Left hindlimb (tissue), 1 donor: ENCODE measurements at places on chromosomes 6 and 20.

GRCh38 chr6:141326426-141326825 lies 806.3 kb upstream of the GJE1 start:
- no peak for DNase-seq

GRCh38 chr6:47404435-47404834 lies 73.2 kb upstream of the CD2AP start:
- DNase-seq = no peak

DNA sequence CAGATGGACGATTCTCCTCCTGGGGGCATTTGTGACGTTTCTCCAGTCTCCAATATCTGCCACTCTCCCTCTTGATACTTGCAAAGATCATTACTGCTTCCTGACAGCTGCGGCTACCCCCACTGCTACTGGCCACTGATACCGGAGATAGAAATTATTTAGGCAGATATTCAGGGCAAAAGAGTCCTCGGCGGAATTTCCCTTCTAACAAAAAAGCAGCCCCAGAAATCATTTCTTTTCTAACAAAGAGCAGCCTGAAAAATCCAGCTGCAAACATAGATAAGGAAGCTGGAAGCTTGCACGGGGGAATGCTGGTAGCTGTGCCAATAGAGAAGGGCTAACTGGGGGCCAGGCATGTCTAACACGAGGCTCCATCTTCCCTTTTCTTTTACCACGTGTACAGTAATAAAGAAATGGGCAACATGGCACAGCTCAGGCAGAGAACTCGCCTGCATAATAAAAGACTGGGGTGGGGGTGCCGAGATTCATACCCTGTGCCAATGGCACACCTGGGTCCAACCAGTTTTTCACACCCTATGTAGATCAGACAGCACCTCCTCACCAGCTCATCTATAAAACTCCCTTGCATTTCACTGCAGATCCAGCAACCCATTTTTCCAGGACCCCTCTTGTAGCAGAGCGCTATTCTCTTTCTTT lies 6.1 kb downstream of the TP53RK start:
- no peak for DNase-seq

GRCh38 chr6:22476811-22477390 lies 92.5 kb upstream of the HDGFL1 start:
- DNase-seq = no peak

DNA sequence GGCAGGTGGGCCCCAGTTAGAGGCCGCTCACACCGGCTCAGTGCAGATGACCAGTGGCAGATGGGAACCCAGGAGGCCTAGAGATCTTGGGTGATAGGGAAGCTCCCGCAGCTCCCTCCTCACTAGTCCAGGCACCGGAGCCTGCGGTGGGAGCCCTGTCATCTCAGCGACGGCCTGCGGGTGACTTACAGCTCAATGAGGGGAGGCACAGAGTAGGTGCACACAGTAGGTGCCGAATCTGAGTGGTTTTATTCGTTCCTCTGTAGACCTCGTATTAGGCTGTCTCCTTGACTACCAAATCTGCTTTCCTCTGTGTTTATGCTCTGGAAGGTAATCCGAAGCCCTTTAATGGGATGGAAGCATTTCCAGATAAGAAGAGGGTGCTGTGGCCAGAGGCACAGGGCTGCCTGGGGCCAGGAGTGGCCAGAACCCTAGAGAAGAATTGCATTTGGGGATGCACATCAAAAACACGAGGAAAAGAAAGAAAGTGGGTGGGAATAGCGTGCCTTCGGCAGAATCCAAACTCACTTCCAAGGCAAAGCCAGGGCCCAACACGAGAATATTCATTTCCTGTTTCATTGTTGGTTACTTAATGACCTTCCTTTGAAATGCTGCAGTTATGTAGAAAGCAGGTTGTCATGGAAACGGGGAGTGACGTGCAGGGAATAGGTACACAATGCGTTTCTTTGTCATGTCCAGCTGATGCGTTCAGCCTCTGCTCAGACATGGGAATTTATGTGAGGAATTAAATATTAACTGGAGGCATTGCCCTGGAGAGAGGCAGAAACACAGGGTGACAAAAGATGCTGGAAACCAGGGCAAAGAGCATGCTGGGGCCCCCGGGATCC lies 24.7 kb downstream of the MYT1 start:
- DNase-seq = no peak

DNA sequence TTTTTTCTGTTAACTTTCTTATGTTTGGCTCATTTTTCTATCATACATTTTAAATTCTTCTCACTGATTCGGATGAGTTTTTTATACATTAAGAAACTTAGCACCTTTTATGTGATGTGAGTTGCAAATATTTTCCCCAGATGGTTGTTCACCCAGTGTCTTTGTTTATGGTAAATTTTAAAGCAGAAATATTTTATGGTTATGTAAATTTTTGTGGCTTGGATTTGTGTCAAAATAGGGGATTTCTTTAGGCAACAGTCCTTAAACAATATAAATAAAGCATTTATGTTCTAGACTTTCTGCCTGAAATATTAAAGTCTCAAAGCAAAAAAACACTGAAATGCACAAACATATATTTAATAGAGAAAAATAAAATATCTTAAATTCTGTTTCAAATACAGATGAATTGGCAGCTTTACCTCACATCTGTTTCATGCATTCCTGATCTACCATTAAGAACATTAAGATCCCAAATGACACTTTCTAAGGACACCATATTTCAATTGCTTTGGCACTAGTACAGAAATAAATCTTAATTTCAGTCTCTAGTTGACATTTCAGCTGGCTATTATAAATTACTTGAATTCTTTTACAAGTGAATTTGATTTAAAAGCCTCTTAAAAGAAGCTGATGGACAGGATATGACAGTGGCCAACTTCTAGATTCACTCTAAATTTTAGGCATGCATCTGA lies 646.6 kb downstream of the HACE1 start:
- DNase-seq = no peak

DNA sequence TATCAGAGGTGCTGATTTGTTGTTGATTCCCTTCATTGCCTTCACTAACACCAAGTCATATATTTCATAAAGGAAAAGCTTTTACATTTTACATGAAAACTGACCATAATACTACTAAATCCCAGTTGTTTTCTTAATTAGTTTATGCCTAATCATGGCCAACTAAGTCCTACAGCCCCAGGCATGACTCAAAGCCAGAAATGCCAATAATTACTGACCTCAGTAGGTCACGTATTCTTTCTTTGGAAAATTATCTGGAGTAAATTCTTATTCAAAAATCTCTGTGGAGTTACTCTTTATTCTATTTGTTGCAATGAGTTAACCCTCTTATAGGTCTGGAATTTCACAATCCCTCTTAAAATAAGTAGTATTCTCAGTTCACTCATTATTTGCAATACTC lies 13.5 kb upstream of the MYB start:
- no peak for DNase-seq

GRCh38 chr20:18314786-18315406 lies 26.6 kb downstream of the ZNF133 start:
- DNase-seq = no peak

DNA sequence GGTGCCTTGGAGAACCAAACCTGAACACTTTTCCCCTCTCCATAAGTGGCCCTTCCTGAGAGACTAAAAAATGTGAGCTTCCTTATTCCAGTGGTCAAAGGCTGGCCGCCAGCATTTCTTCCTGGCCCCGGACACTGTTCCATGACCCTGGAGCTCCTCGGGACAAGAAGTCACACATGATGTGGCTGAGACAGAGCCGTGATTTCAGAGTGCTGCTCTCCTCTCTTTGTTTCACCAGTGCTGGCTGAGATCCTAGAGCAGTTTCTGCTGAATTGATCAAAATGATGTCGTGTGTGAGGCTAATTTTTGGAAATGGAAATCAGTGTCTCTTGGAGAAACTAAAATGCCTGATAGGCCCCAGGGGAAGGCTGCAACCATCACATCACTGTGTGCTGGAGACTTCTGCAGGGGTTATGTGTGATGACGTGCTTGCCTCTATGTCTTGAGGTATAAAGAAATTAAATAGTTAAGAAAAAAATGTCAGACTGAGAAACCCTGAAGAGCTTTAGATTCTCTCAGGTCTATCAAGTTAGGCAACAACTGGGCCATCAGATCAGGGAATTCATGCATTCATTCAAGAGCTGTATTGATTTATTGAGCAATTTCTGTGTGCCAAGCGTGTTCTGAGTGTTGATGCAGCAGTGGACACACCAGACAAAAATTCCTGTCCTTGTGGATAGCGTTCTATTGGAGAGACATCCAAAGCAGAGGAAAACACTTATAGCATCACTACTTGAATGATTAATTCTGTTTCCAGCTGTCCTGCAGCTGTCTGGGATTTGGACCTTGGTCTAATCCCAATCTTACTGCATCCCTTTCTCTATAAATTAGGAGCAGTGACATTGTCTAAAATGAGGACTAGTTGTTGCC lies 72.7 kb upstream of the CCN6 start:
- no peak for DNase-seq
